Activated CD4-positive, alpha-beta T cell treated with anti-CD3 and anti-CD28 coated beads for 24 hours (primary cell): ENCODE measurements at places on chromosomes 5 and 9.

- DNase-seq = no peak
Observed at GRCh38 chr5:104942735-104943134, 1380.1 kb upstream of the NUDT12 start.

GRCh38 chr9:94802793-94803192 is 76.3 kb downstream of the AOPEP start:
- DNase-seq = no peak

- no peak for DNase-seq
Observed at GRCh38 chr9:20307621-20308020, 314.7 kb downstream of the MLLT3 start.

GRCh38 chr5:71757590-71758543 is 38.8 kb downstream of the CARTPT start:
- no peak for DNase-seq

GRCh38 chr5:42235241-42235640 is 188.0 kb upstream of the GHR start:
- DNase-seq = no peak

DNA sequence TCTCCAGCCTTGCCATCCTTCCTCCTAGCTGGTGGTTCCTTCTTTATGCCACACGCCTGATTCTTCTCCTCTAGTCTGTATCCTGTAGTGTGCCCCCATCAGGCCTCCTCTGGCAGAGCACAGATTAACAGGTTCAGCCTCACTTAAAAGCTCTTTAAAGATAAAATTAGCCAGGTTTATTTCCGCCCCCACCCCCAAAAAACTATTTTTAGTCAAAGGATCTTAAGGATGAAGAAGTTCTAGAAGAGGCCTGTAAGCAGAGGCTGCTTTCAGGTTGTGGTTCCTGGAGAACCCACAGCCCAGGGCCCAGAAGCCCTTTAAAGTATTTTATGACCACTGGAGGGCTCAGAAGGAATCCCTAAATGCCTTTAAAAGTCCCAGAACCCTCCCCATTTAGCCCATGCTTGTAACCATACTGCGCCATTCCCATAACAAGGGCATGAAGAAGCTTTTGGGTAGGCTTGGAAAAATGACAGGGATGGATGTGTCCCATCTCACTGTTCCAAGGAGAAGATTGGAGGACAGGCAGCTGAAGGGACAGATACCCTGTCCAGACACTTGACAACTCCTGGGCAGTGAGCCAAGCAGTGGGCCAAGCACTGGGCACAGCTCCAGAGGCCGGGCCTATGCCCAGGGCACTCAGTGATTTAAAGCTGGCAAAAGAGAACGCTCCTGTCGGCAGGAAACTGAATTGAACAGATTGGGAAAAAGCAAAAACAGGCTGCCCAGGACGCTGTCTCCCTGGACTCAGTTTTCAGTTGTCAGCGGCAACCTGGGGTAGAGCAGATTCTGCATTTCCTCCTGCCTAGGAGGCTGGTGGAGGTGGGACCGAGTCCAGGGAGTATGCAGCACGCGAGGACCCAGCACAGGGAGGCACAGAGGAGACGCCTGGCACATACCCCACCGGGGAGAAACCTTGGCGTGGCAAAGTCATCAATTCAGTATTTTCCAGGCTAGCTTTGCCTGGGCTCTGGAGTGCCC is 106.3 kb upstream of the SSBP2 start:
- DNase-seq = no peak

DNA sequence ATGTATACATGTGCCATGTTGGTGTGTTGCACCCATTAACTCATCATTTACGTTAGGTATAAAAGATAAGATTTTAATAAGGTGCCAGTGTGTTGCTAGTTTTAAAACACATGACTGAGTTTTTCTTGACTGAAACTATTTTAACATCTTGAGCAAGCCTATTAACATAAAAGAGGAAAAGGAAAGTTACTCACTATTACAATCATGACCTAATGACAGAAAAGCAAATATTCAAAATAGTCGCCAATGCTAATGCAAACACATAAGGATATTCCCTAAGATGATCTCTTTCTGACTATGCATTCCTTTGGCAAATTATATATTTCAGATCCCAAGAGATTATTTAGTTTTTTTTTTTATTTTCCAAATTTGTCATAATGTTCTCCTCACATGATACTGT is 5.8 kb upstream of the OR13C2 start:
- DNase-seq = no peak

DNA sequence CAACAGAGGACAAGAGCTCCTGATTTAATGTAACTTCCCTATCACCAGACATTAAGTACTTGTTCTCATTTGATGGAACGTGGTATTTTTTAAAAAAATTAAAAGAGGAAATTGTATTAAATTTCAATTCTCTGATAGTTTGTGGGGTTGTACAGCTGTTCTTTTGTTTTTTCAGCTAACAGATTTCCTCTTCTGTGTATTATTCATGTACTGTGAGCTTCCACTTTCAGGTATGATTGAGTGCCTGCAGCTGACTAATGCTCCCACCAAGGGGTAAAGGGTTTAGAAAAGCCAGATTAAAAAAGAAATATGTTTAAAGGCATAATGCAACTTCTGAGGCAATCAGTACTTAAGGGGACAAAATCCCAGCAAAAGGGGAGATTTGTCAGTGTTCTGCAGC is 117.7 kb upstream of the ACTBL2 start:
- DNase-seq = no peak

DNA sequence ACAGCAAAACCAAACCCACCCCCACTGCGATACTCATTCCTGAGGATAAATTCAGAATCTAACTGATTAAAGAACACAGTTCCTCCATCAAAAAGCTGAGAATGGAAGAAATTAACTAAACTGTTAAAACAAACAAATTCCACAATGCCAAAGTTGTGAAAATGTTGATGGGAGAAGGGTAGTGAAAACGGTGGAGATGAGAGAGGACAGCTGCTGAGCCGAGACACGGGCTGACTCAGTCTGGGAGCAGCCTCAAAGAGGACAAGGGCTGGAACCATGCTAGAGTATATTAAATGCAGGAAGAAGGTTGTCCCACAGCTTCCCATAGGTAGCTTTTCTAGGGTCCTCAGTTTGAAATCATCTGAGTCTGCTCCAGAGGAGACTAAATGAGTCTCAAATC is 14.3 kb downstream of the ADAMTS12 start:
- no peak for DNase-seq

DNA sequence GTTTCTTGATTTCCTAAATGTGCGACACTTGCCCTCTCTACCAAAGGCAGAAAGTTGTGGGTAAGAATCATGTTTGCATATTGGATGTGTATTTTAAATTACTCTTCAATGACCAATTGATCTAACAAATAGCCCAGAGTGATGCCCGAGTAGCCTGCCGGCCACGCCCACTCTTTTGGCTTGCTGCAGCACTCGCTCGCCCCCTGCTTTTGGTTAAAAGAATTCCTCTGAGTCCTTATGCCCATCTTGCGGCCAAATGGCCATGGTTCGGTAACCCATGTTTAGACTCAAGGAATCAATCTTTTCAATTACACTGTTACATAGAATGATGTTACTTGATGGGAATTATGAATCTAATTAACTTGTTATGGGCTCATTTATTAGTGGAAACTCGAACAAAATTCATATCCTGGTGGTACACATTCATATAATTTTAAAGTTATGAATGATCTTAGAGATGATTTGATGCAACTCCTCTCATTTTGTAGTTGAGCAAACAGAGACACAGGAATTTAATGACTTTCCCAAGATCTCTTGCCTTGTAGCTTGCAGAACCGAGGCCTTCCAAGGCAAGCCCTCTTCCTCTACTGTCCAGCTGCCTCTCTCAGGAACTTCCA is 36.5 kb downstream of the PPIC start:
- peak; percentile 3 for DNase-seq

- no peak for DNase-seq
Observed at GRCh38 chr9:38259056-38259455, 133.4 kb upstream of the ALDH1B1 start.

GRCh38 chr9:133148199-133149129 is 15.2 kb downstream of the GBGT1 start:
- DNase-seq = no peak
